Mesenteric fat pad (tissue), 1 donor: ENCODE measurements at places on chromosomes 2 and 18.

DNA sequence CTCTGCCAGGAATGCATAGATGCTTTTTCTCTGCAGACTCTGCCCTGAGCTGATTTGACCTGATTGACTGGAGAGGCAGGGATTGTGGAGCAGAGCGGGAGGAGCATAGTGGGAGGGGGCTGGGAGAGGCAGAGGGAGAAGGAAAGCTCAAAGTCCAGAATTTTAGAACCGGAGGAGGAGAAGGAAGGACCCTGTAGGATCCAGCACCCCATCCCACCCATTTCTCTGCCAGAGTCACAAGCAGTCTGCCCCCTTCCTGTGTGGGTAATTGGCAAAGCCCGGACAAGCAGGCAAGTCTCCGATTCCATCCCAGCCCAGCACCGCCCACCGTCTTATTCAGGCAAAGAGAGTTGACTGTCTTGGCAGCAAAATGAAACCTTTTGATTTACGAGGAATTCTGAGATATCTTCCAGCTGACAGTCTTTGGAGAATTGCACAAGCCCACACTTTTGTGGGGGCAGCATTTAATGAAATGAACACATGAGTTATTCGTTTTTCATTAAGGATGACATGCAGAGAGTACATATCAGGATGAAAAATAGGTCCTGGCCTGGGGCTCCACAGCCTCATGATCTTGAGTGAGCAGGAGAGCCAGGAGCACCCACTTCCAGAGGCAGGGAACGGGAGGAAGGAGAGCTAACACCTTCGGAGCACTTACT is 103.1 kb downstream of the MCFD2 start:
- peak; percentile 91 for DNase-seq

DNA sequence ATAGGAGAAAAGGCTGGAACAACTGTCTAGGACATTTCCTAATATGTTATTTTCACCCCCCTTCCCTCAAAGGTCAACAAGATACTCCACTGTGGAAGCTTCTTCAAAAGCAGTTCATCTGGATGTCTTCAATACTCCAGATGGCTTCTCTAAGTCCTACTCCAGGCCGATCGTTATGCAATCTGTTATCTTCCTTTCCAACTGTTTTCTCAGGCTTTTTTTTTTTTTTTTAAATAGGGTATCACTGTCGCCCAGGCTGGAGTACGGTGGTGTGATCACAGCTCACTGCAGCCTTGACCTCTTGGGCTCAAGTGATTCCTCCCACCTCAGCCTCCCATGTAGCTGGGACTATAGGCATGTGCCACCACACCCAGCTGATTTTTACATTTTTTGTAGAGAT is 26.3 kb downstream of the ATP8B1 start:
- DNase-seq: no peak

GRCh38 chr2:10305254-10305635 is 2.5 kb downstream of the HPCAL1 start:
- no peak for DNase-seq

DNA sequence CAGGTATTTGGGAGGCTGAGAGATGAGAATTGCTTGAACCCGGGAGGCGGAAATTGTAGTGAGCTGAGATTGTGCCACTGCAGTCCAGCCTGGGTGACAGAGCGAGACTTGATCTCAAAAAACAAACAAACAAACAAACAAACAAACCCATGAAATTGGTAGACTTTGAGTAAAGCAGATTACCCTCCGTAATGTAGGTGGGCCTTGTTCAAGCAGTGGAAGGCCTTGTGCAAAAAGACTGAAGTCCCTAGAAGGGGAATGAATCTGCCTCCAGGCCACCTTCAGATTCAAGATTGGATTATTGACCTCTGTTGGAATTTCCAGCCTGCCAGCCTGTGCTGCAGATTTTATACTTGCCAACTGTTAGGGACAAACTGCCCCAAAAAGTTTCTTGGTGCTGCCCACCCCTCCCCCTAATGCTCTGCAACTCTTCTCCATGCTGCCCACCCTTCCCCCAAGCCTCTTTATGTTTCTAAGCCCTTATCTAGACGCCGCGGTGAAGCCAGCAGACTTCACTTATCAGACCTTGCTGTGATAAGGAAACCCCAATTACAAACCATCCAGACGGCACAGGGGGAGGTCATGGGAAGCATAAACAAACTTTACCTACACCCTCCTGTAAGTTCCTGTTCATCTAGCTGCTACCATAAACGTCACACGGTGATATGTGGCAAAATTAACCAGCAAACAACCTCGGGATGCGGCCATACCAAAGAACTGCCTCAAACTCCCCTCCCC is 17.0 kb downstream of the CYP27A1 start:
- no peak for DNase-seq

DNA sequence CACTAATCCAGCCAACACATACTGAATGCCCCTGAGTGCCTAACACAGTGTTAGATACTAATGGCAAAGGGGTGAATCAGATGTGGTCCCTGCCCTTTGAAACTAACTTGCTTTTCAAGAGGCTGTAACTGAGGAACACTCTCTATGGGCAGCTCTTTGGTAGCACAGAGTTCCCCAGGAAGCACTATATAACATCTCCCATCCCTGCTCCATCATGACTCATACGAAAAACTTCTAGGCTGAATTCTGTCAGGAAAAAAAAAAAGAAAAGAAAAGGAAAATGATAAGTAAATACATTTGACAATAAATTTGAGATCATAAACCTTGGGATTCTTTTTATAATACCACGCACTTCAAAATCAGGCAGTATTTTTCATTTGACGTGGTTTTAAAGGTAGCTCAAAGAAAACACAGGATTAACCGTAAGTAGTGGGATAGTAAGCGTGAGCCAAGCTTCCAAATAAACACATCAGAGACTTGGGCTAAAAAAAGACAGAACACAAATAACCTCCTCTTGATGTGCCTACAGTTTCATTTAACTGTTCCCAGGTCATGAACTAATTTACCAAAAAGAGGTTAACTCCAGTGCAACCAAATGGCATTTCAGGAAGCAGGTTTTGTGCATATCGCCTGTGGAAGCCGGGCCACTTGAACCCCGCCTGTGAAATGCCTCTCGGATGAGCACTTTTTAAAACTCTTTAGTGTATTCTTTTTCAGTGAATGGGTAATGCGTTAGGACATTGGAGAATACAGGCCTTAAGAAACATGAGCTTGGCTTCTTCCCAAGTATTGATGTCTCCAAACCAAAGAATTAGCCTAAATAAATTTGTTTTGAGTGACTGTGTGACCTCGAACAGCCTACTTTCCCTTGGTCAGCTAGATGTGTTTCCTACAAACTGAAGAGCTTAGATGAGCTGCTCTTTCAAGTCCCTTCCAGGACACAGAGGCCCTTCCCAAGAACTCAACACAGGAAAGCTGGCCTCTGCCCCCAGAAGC is 42.0 kb downstream of the RDH14 start:
- no peak for DNase-seq

- DNase-seq: no peak
Observed at GRCh38 chr2:11515490-11515981, 18.3 kb upstream of the GREB1 start.

DNA sequence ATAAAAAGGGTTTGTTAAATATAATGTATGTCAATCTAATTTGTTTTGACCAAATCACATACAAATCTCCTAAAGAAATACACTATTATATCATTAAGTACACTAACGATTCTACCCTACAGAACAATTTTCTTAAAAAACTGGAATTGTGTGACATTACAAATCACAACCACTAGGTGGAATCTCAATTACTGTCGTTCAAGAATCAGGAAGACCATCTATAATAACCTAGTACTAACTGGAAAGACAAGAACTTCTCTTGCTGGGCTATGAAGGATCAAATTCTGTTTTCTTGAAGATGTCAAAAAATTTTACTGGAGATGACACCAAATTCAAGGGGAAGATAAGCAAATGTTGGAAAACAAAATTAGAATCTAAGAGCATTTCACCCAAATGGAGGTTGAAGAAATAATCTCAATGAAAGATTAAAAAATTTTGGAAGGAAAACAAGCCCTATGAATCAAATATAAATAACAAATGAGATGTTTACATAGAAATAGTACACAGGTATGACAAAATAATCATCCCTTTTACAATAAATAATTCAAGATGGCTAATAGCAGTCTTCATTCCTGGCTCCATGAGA is 110.9 kb downstream of the STK39 start:
- no peak for DNase-seq

DNA sequence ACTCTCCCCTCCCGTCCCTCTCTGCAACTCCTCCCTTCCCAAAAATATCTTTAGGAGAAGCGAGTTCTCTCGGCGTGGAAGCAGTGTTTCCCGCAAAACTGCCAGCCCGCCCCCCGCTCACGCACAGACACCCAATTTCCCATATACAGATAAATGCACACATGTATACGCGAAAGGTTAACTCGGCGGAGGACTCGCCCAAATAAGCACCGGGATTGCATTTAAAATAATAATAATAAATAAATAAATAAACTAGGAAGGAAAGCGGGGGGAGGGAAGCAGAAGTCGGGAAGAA is 70.0 kb upstream of the PSMD14 start:
- DNase-seq: no peak

DNA sequence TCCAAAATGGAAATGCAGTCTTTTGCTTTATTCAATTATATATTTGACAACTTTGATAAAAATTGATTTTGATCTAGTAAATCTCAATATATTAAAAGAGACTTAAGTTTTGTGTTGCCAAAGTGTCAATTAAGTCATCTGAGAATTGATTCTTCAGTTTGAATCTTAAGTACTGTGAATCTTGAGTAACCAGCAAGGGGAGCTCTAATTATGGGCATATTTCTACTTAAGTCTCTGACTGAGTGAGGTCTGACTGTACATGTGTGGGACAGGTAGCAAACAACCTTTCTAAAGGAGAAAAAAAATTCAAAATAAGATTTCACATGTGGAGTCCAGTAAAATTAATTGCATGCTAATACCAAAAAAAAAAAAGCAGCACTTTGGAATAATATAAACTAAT is 503.7 kb upstream of the SLC8A1 start:
- DNase-seq: no peak
